ENCODE measurements at places on chromosomes 16 and 17.

DNA sequence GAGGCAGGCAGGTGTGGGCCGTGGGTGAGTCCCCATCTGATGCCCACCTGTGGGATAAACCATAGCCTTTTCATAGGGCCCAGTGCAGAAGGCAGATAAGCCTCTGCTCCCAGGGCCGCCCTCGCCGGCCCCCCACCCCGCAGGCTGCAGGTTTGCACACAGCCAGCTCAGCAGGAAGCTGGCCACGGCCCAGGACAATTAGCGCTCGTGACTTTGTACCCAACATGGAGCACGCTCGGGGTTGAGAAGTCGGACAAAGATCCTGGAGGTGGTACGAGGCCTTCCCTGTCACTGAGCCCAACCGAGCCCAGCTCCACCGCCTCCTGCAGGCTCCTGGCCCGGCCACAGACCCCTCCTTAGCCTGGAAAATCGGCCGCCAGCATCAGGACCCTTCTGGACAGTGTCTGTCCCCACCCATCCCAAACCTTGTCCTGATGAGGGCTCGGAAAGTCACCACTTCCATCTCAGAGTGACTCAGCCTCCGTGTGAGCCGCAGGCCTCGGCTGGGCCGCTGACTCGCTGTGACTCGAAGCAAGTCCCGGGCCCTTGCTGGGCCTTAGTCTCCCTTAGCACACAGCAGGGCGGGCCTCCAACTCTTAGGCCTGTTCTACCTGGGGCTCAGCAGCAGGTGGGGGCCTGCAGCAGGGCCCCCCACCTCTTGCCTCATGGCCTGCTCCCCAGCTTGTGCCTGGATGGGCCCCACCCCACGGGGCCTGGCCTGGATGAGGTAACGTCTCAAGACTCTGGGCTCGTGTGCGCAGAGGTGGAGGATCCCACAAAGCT, 22.7 kb downstream of the FAM83G start:
- DNase-seq, result peak; percentile 50

DNA sequence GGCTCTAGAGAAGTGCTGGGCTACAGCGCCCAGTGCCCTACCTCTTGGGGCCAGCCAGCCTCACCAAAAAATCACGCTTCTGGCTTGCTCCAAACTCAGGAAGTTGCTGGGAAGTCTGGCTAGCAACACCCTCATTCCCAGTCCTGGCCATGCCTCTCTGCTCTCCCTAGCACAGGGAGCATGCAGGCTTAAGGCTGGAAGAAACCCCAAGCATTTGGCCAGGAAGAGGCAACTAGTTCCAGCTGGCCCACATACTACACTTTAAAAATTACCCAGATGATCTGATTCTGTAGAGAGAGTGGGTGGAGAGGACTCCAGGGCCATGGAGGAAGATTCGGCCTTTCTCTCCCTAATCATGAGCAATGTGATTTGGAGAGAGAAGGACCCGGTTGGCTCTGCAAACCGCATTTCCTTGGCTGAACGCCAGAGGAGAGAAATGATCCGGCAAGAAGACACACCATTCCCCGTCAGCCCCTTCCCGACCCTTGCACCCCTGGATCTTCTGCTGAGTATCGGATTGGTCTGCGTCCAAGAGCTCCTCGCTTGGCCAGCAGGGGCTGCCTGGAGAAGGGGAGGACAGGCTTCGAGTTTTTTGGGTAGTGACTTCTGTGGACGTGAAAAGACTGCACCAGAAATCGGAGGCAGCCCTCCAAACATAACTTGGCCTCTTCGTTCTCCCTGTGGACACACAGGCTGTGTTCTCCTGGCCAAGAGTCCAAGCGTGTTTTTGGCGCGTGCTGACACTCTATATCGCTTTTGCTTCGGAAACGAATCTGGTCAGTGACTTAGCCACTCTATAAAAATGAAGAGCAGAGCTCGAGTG, 406.3 kb downstream of the WWOX start:
- no peak for DNase-seq

DNA sequence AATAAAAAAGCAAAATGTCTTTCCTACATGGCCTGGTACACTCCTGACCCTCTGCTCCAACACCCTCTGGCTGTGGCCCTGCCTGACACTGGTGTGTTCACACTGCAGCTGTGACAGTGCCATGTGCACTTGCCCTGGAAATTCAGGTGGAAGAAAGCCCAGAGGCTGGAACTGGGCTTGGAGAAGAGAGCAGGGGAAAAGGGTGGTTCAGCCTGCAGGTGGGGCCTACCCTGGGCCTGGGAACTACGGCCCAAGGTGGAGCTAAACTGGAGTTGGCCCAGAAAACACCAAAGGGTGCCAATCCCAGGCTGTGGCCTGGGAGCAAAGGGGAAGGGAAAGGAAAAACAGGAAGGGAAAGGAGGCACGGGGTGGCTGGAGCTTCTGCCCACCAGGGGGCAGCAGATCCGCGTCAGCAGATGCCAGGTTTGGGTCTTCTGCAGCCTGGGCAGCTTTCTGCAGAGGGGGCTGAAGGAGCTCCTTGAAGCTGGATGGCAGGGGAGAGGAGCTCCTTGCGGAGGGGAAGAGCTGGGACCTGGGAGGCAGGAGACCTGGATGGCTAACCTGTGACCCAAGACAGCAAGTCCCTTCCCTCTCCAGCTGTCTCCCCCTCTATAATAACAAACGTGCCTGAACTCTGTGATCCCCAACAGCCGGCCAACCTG, 15.4 kb upstream of the CTCF start:
- peak; percentile 36 for DNase-seq

GRCh38 chr17:9522074-9522473, 53.5 kb downstream of the STX8 start:
- peak; percentile 40 for DNase-seq

DNA sequence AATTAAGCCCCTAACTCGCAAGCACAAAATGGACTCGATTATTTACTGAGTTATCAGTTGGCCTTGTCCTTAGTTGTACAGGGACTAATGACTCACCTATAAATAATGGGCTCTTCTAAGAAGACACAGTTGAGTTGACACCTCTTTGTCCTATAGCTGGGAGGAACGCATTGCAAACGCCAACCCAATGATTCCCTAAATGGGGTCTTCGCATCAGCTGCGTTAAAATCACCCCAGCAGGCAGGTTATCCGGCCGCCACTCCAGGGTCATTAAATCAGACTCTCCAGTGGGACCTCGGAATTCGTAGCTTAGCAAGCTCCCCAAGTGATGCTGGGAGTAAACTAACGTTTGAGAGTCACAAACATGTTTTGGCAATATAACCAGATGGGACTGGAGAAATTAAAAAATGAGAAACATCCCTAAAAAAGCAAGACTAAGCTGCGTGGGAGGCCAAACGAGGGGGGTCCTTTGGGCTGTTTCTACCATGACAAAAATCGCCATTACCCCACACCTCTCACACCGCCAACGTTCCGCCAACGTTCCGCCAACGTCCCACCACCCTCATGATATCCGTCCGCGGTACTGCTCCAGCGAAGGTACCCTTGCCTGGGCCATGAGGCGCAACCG, 932 bp upstream of the NFE2L1 start:
- no peak for DNase-seq

- DNase-seq, result no peak
Measured at GRCh38 chr17:50319306-50320004, 26.5 kb upstream of the XYLT2 start.

- no peak for DNase-seq
Measured at GRCh38 chr17:75445296-75445695, 11.1 kb upstream of the TMEM94 start.

DNA sequence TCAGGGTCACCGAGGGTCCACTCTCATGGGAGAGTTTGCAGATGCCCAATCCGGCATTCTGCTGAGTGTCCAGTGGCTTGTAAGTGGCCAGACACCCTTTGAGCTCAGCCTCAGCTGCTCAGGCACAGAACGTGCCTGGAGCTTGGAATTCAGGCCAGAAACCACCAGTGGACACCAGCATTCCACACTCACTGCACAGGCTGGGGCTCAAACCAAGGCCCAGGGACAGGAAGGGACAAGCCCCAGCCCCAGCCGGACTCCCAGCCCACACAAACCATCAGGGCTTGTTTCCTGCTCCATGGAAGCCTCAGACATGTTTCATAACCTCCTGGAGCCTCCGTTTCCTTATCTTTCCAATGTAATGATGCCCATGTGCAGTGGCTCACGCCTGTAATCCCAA, 5.0 kb upstream of the NPRL3 start:
- no peak for DNase-seq

- peak; percentile 85 for DNase-seq
Measured at GRCh38 chr17:70661342-70662222, 492.2 kb downstream of the KCNJ2 start.

DNA sequence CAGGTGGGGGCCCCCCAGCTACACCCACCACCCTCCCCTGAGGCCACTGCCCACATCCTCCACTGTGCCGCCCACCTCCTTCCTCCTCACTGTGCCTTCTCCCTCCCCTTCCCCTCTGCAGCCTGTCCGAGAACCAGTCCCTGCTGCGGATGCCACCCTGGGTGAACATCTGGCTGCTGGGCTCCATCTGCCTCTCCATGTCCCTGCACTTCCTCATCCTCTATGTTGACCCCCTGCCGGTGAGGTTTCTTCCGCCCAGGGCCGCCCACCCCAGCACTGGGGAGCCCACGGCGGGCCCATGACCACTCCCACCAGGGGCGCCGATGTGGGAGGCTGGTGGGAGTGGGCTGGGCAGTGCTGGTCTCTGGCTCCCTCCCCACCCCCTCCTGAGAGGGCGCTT, 22.1 kb downstream of the RABEP2 start:
- no peak for DNase-seq

GRCh38 chr16:57422026-57422944, 17.7 kb downstream of the CCL17 start:
- DNase-seq, result peak; percentile 35

DNA sequence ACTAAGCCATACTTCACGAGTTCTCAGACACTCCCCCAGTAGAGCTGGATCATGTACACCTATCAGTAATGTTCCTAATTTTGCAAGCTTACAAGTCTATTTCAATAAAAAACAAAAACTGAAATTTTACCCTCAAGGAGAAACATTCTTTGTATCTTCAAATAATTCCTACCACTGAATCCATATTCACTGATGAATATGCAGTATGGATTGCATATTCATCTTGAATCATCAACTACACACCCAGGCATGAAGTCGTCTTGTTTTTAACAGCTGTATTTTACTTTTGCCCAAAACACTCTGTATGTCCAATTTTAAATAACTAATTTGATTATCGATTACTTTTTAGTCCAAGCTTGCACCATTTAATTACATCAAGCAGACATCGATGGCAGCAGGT, 31.8 kb downstream of the ZDHHC7 start:
- DNase-seq, result no peak

DNA sequence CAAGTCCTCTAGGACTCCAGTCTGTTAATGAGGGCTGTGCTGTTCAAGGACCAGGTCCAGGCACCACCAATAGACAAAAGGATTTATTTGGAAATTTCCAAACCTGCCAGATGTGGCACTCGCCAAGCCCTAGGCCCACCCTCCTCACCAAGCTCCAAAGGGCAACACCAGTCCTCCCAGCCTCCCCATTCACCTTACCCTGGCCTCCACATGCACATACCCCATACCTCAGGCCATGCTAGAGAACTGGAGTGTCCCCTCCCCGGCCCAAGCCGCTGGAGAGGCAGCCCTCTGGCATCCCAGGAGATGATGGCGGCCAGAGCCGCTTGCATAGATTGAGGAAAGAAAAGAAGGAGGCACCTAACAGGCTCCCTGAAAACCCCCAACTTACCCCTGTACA, 4.6 kb upstream of the FTSJ3 start:
- DNase-seq, result no peak

- DNase-seq, result no peak
Measured at GRCh38 chr17:62172492-62173291, 107.6 kb upstream of the MED13 start.

GRCh38 chr17:72726936-72727335, 365.6 kb downstream of the SLC39A11 start:
- no peak for DNase-seq
